ENCODE measurements at places on chromosomes 4 and X.

DNA sequence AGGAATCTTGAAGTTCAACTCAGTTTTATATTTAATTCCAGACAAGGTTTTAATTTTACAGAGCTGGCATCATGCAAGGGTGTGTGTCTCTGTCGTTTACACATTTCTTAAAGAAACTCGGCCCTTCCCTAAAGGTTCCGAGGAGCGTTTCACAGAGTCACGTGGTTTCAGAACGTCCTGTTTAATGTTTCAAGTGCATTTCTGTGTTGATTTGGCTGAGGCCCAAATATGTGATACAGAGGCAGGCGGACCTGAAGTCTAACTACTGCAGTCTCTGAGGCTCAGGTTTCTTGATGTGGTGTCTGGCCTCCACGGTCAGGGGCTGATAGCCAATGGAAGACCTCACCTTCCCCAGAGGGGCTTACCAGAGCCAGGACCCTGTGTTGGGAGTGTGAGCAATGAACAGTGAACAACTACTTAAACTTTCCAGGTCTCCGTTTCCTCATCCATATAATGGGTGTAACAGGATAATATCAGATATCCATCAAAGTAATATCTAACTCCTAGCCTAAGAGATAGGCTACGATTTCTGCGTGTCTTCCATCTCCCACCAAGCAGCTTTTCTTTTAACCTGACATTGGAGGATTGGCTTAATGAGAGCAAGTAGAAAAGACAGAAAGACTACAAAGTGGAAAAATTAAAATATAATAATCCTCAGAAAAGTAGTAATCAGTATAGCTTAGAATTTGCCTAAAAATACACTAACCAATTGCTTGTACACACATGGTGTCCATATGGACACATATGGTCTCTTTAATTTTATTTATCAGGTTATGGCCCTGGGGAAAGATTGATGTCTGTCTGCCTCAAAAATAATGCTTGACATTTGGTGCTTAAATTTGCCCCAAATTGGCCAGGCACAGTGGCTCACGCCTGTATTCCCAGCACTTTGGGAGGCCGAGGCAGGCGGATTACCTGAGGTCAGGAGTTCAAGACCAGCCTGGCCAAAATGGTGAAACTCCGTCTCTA, 50.0 kb upstream of the TRIM2 start:
- no peak for DNase-seq

- no peak for DNase-seq
Measured at GRCh38 chrX:31499109-31499508, 427.3 kb upstream of the FTHL17 start.

DNA sequence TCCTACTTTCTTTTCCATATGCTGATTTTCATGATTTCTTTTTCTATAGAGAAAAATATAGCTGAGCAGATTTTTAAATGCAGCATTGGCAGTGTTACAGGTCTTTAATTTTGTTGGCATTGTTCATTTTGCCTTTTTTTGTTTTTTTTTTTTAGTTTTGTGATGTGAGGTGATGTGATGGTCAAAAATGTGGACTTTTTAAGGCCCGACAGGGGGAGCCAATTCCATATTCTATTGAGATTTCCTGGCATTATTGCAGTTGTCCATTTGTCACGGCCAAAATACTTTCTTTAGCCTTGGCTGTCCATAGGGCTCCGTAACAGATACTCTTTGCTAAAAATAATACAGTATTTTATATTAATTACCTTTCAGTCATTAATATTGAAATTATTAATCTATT, 47.8 kb downstream of the SLIT2 start:
- no peak for DNase-seq

DNA sequence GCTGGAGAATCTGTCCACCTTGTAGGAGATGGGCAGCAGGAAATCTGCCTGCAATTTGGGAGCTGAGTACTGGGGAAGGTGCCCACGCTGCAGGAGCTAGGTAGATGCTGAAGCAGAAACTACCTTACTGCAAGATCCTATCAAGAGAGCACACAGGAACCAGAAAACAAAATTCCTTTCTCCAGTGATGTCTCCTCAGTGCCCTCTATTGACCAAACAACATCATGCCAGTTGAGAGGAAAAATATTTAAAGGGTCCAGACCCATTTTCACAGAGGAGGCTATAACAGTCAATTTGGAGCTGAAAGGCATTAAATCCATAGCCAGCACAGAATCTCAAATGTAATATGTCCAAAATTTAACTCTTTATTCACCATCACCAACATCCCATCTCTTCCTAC, 406.8 kb downstream of the SLITRK2 start:
- no peak for DNase-seq

- no peak for DNase-seq
Measured at GRCh38 chr4:142752202-142752786, 93.8 kb downstream of the INPP4B start.

GRCh38 chr4:148044912-148045352, 313.0 kb downstream of the ARHGAP10 start:
- no peak for DNase-seq

DNA sequence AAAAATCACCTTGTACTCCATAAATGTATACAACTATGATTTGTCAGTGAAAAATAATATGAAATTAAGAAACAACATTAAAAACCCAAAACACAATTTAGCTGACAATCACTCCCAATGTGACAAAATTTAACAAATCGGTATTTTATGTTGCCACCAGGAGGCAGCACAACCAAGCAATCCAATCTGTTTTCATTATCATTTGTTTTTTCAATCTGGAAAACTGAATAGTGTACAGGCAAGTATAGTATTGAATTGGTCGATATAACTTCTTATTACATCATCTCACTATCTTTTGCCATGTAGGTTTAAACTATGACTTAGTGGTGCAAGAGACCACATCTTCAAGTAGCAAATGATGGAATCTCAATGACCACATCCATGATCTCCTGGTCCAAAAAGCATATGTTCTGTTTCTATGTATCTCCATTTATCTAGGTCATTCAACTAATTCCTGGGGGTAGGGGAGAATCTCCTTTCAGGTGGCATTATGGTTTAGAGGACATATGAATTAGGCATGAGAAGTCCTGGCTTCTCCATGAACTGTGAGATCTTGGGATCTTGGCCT, 112.9 kb upstream of the AGA start:
- DNase-seq, result no peak

DNA sequence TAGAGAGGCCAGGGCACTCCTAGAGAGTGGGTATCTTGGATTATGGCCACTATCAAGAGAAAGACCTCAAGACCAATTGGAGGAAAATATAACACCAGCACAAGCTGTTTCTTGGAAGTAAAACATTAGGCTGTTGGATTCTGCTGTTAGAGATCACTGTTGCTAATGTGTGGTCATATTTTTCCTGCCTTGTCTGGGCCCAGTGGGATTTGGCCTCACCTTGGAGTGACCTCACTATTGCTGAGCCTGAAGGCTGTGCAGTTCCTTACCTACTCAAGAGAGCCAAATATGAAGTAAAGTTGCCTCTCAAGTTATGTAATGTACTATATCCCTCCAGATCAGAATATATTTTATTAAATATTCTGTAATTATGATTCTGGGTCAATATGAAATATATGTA, 355.4 kb upstream of the CTSO start:
- DNase-seq, result no peak

GRCh38 chr4:8912506-8912905, 40.9 kb upstream of the HMX1 start:
- no peak for DNase-seq

- DNase-seq, result no peak
Measured at GRCh38 chr4:174717828-174718227, 111.2 kb downstream of the GLRA3 start.

GRCh38 chrX:103669745-103670144, 16.8 kb downstream of the MORF4L2 start:
- DNase-seq, result no peak

DNA sequence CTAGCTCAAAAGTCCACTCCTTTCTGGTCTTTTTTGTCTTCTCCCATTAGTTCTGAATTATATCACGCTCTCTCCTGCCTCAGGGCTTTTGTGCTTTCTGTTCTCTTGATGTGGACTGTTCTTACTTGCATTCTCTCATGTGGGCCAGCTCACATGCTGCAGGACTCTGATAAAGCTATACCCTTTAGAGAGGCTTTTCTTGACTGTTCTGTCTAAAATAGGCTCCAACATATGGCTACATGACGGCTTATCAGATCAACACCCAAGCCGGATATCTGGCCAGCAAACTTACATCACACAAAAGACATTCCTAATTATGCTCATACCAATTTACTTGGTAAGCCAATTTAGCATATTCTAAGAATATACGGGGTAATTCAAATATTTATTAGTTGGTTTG, 1494.5 kb downstream of the TECRL start:
- no peak for DNase-seq

- DNase-seq, result no peak
Measured at GRCh38 chr4:60709061-60709460, 491.1 kb upstream of the ADGRL3 start.

DNA sequence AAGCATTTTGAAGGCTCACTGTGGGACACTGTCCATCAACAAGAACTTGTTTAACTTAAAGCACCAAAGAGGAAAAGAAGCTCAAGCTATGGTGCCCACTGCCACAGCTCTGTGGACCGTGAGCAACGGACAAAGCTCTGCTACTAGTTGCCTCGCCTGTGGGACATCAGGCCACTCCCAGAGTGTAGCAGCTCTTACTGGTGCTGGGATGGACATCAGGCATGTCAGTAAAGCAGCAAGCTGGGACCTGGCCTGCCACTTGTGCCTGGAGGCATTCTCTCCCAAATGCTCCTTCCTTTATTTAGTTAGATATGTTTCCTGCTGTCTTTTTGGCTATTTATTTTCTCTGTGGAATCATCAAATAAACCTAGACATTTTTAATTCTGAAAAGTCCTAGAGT, 46.7 kb downstream of the TMEM154 start:
- no peak for DNase-seq

DNA sequence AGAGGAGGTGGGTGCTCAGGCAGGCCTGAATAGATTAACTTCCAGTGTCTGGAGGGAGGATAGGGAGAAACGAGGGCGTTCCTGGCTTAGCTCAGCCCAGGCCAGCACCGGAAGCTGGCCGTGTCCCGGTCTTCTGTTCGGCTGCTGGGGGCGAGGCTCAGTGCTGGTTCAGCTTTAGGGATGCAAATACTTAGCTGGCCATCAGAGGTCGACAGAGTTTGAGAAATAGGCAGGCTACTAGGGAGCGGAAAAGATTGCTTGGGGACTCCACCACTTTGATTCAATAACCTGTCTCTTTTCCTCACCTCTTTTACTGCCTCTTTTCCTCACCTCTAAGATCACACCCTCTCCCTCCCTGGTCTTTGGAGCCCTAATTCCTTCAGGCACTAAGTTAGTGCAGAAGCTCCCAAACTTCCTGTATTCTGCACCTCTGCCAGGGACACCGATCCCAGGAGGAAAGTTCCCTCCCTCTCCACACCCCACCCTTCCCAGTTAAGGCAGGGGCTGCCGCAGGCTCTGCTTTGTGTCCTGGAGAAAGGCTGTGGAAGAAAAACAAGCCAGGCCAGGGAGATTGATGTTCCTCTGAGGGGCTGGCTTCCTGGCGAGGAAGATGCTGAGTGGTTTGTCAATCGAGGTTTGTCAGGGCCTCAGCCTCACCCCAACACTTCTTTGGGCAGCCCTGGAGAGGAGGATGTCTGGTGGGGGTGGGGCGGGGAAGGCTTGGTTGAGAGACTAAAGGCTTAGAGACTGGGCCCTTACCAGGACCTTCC, 6.0 kb upstream of the EFNB1 start:
- no peak for DNase-seq

- no peak for DNase-seq
Measured at GRCh38 chr4:4720646-4721045, 138.8 kb upstream of the MSX1 start.

DNA sequence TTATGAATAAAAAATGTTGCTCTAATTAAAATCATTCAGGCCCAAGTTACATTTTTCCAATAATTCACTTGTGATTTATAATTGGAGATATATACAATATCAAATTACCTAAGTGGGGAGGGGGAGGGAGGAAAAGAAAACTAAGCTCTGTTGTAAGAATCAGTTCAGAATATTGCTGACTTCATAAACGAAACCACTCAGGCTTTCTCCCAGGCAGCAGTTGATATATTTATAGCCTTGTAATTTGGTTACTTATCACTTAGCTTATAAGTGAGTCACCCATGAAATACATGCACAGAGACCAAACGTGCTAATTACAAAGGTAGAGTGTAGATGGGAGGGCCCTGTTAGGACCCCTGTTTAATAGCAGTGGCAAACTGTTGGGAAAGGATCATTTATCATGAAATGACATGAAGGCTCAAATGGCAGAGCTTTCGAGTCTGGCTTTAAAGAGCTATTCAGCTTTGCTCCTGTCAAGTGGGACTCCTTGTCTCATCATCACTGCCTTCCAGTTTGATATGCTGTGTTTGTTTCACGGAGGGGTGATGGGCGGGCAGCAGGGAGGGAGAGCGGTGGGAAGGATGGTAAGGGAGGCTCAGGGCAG, 105.6 kb upstream of the PGRMC2 start:
- DNase-seq, result no peak

- DNase-seq, result no peak
Measured at GRCh38 chr4:13533670-13534343, 10.5 kb downstream of the NKX3-2 start.

DNA sequence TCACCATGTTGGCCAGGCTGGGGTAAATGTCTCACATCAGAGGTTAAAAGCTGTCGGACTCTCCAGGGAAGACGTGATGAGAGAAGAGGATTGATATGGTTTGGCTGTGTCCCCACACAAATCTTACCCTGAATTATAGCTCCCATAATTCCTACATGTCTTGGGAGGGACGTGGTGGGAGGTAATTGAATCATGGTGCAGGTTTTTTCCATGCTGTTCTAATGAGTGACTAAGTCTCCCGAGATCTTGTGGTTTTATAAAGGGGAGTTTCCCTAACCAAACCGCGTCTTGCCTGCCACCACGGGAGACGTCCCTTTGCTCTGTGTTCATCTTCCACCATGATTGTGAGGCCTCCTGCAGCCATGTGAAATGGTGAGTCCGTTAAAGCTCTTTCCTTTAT, 64.4 kb downstream of the ASMT start:
- no peak for DNase-seq

DNA sequence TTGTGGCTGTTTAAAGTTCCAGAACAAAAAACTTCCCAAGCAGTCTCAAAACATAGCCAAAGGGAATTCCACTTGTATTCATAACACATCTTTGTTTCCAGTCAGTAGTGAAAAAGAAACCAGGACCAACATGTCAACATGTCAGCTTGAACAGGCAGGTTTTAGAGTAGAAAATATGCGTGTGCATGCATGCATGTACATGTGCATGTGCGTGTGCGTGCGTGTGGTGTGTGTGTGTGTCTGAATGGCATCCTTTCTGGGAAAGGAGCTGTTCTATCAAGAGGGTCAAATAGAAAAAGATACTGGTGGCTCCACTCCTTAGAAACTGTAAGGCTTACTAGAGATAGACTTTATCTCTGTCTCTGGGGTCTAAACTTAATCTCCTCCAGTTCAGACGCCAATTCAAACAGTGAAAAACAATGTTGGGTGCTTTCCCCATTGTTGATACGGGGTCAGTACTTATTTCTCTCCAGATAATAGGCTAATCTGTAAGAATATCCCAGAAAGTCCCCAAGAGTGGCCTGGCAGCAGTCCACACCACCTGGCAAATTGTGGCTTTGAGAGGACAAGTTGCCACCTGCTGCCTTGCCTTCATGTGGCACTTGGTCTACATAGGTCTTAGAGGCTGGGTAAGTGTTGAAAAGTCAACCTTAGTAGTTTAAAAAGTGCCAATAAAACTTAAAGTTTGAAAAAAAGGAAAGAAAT, 110.4 kb downstream of the SCD5 start:
- DNase-seq, result no peak

GRCh38 chrX:107628662-107629539, 591 bp downstream of the PRPS1 start:
- peak; percentile 2 for DNase-seq

- no peak for DNase-seq
Measured at GRCh38 chr4:168432419-168433146, 47.7 kb downstream of the DDX60L start.

GRCh38 chr4:40621229-40621591, 8.5 kb downstream of the RBM47 start:
- no peak for DNase-seq

GRCh38 chrX:68534691-68535090, 35.8 kb downstream of the YIPF6 start:
- DNase-seq, result no peak
